ENCODE measurements at places on chromosomes 2 and 18.
A peak's percentile ranks its signal among the peaks of the same experiment; 100 is the strongest.

DNA sequence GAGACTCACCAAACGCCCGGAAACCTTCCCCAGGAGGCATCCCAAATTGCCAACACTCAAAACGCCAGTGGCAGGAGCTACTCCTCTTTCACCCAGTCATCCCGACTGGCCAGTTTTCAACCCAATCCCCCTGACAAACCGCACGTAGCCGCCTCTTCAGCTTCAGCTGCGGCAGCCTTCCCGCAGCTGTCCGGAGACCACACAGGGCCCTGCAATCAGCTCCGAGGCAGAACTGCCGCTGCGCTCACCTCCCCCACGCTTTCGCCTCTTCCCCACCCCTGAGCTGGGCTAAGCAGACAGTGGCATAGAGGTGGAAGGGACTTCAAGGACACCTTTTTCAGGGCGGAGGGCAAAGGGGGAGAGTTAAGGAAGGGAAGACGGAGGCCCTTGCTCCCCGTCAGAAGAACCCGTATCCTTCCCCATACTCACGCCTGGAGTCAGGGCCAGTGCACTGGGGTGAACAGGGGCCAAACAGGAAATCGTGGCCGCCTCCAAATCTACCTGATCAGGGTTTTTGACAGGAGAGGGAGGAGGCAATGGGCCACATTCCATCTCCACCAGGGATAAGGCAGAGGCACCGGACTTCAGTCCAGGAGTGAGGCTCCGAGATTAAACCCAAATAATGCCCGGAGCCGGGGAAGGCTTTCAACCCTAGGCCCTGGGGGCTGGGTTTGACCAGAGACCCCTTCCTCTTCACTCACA is 16.9 kb downstream of the CYP26B1 start:
- no peak for DNase-seq

DNA sequence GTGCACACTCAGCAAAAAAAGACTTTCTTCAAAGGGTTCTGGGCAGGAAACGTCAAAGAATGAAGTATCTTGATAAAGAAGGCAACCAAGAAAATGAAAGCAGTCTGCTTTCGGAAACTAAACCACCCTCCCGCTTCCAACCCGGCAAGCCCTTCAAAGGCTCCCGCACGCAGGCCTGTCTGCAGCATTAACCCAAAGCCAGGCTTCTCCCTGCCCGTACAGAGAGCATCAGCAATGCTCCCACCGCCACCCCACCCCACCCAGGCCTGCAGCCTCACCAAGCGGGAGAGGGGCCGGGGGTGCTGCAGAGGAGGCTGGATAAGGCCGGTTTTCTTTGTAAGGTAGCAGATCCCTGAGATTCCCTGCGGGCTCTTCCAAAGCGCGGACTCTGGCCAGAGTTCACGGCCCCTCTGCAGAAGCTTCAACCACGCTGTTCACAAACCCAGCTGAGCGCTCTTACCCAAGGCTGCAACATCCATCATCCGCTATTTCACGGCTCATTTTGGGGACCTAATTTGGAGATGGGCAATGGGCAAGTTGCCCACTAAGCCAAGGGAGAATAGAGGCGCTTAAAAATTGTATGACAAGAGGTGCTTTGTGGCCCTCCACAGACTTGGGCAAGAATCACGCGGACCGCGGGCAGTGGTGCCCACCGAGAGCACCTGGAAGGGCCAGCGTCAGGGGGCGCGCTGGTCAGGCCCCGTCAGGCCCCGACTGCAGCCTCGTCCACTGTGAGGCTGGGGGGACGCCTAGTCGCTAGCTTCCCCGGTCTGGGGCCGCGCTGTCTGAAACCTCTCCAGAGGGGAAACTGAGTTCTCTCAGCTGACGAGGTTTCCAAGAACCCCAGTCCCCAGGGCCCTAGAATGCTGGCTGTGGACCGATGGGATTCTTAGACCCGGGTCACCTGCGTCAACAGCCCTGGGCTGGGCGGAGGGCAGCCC is 225.4 kb upstream of the ID2 start:
- DNase-seq: peak; percentile 68

- DNase-seq: no peak
Observed at GRCh38 chr2:71505086-71505769, 51.9 kb downstream of the DYSF start.

DNA sequence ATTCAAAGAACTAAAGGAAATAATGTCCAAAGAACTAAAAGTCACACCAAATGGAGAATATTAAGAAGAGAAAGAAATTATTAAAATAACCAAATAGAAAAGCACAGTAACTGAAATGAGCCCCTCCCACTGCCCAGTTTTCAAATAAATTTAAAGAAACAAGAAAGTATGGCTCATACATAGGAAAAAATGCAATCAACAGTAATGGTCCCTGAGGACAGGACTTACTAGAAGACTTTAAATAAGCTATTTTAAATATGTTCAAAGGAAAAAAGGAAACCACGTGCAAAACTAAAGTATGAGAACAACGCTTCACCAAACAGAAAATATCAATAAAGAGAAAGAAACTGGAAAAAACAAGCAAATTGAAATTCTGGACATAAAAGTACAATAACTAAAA is 58.9 kb downstream of the TMEM131 start:
- DNase-seq: no peak

GRCh38 chr2:117953231-117953630 is 60.6 kb downstream of the CCDC93 start:
- no peak for DNase-seq

DNA sequence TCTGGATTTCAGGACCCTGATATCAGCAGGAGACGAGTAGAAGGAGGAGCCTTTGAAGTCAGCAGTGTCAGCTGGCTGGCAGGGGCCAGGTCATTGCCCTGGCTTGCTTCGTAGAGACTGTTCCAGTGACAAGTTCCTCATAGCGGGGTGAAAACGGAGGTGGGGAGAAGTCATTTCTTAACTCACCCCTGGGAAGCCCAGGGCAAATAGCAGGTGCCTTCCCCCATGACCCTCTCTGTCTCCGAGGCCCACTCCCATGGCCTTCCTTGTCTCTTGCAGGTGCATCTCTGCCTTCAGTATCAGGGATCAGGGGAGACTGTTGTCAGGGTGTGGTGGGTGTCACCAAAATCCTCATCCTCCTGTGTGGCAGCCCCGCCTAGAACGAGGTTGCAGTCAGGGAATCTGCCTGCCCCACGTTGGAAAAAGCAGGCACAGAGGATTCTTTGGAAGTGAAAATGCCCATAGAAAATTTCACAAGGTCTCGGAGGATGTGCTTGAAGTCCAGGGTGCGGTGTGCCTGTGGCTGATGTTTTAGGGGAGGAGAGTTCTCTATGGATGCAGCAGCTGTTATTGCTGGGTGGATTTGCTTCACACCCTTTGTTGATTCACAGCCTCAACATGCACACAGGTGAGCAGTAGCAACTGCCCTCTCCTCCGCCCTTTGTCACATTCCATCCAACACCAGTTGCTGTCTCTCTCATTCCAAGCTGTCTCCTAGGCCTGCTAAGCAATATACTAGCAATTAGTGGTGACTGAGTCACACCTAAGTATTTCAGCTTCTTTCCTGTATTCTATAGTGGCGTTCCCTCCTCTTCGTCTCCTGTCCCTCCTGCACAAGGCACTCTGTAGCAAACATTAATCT is 142.6 kb upstream of the FHL2 start:
- no peak for DNase-seq

DNA sequence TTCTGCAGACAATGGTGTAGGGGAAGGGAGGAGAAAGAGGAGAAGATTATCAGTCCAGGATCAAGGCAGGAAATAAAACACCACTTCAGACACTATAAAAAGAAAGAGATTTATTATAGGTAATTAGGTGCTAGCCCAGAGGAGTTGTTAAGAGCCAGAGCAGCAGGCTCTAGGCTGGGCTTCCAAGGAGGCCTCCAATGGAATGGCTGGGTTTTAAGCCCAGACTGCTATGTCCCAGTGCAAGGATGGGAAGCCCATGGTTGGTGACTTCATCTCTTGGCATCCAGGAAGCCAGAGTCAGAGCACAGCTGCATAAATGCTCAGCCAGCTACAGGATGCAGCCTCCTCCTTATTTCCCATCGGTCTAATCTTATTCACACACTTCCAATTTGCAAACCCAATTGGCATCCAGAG is 95.6 kb downstream of the LAMA3 start:
- DNase-seq: no peak

DNA sequence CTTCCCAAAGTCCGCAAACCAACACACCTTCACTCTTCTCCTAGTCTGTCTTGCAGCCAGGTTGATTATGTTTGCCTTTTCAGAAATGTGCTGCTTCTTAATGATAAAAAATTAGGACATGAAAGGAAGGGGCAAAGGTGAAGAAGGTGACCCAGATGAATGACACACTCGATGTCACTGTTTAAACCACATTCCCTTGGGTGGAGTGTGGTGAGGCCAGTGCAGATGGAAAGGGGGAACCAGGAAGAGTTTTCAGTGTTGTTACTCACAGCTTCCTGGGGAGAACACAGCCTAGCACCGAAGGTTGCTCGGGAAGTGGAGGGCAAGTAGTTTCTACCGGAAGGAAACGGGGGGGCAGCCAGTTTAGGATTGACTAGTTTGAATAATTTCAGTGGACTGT is 57.2 kb upstream of the BOD1L2 start:
- no peak for DNase-seq

- DNase-seq: peak; percentile 42
Observed at GRCh38 chr2:237774811-237775553, 23.6 kb upstream of the RBM44 start.

Measured in CD4-positive, alpha-beta T cell treated with Interleukin-10 for 1 hour (primary cell).